Adrenal gland (tissue), 19 donors: ENCODE measurements at places on chromosomes 6 and 20. TPM values are rescaled to one million over a fixed set of nuclear protein-coding genes. Genes with fewer than 3 reads are reported as not detected.

GRCh38 chr20:5164645-5165625, 38.1 kb downstream of the CDS2 start:
- peaks cover 24% of the 10 kb centered on the region for H3K4me1 ChIP-seq
- no peaks in the 10 kb centered on the region for H3K36me3 ChIP-seq
- H3K27me3 ChIP-seq: no peaks in the 10 kb centered on the region
- H3K27ac ChIP-seq: no peak overlapping the region

DNA sequence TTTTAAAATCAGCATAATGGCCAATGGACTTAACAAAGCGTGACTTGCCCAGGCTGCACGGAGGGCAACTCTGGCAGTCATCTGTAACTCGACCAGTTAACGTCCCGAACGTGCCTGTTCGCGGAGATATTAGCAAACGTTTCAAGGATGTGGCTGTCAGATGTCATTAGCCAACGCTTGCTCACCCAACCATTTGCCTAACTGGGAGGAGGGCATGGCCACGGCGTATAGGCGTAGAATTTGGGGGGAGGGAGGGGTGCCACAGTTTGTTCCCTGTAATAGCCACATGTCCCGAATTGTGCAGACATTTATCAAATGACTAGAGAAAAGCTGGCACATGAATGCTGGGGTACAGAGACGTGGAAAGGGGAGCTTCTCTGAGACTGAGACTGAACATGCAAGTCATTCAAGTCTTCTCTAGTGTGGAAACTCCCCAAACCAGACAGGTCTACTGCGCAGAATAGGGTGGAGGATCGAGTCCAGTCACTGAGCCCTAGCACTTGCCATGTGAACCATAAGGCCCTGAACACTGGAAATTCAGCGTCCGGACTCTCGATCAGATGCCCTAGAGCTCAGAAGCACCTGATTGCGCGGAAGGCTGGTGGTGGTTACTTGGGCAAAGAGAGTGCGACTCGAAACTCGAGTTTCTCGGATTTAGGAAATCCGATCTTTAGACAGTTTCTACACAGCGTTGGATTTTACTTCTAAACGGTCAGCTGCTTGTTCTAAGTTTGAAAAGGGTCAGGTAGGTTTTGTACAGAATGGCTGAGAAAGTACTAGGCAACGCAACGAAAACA, 32.6 kb downstream of the TFAP2B start:
- H3K27ac ChIP-seq: no peak overlapping the region
- no peaks in the 10 kb centered on the region for H3K36me3 ChIP-seq
- peaks cover 46% of the 10 kb centered on the region for H3K27me3 ChIP-seq

GRCh38 chr6:30664994-30665767, 7.6 kb downstream of the DHX16 start:
- H3K4me1 ChIP-seq: no peaks in the 10 kb centered on the region
- H3K36me3 ChIP-seq: peaks cover 96% of the 10 kb centered on the region
- no peak for DNase-seq
- no peak overlapping the region for H3K4me3 ChIP-seq
- H3K27ac ChIP-seq: no peak overlapping the region

DNA sequence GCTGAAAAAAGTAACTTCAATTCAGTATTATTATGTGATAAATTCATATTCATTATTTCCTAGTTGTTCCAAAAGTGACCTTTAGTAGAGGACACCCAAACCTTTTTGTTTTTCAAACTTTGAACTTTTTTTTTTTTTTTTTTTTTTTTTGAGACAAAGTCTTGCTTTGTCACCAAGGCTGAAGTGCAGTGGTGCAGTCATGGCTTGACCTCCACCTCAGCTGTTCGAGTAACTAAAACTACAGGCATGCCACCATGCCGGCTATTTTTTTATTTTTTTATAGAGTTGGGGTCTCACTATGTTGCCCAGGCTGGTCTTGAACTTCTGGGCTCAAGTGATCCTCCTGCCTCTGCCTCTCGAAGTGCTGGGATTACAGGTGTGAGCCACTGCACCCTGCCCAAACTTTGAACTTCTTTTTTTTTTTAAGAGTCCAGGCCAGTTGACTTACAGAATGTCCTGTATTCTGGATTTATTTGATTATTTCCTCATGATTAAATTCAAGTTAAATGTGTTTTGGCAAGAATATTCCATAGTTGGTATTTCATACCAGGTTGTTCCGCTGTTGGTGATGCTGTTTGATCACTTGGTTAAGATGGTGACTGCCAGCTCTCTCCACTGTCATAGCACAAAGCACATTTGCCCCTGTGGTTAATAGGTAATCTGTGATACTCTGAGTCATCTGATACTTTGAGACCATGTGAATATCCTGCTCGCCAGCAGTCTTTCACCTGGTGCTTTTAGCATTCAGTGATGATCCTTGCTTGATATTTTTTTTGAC, 48.0 kb downstream of the VAPB start:
- no peaks in the 10 kb centered on the region for H3K36me3 ChIP-seq
- DNase-seq: no peak
- no peak overlapping the region for H3K27ac ChIP-seq
- no peak overlapping the region for H3K4me3 ChIP-seq
- no peaks in the 10 kb centered on the region for H3K27me3 ChIP-seq

GRCh38 chr6:2185466-2185865, 59.9 kb downstream of the GMDS start:
- H3K27ac ChIP-seq: no peak overlapping the region
- no peaks in the 10 kb centered on the region for H3K36me3 ChIP-seq
- no peak for DNase-seq
- no peak overlapping the region for H3K4me3 ChIP-seq
- no peaks in the 10 kb centered on the region for H3K27me3 ChIP-seq
- no peaks in the 10 kb centered on the region for H3K4me1 ChIP-seq

Gene MYB
- 1.2 TPM for total RNA-seq

Gene DDO
- total RNA-seq: 10.8 TPM

Gene NAPB
- 13.8 TPM for total RNA-seq

Gene SLC12A5
- total RNA-seq: 1.3 TPM
